ENCODE measurements at places on chromosomes 16 and 17. TPM values are rescaled to one million over a fixed set of nuclear protein-coding genes. Genes with fewer than 3 reads are reported as not detected.

DNA sequence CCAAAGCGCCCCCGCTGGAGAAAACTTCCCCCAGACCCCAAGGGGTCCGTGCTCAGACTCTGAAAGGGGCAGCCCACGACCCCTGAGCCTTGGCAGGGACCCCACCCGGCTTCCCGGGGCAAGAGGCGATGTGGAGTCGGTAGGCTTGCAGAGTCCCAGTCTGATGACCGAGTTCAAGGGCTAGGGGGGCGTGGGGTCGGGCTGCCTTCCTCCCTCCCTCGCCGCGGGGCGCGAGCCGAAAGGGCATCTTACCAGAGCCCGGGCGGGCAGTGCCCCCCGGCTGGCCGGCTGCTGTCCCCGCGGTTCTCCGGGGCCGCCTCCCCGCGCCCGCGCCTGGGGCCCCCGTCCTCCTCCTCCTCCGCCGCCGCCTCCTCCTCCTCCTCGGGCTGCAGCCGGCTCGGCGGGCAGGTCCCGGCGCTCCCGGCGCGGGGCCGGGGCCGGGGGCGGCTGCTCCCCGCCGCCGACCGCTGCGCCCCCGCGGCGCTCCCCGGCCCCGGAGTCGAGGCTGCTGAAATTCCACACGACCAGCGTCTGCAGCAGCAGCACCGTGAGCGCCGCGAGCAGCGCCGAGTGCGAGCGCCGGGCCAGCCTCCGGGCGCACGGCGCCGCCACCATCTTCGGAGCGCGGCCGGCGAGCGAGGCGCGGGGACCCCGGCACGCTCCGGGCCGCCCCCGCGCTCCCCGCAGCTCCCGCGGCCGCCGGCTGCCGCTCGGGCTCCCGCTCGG is 415 bp downstream of the XYLT1 start:
- peaks cover 51% of the 10 kb centered on the region for H3K4me1 ChIP-seq
- H3K27ac ChIP-seq, result peak overlapping the region; percentile 61
- peaks cover 2% of the 10 kb centered on the region for H3K27me3 ChIP-seq
- peaks cover 2% of the 10 kb centered on the region for H3K36me3 ChIP-seq

DNA sequence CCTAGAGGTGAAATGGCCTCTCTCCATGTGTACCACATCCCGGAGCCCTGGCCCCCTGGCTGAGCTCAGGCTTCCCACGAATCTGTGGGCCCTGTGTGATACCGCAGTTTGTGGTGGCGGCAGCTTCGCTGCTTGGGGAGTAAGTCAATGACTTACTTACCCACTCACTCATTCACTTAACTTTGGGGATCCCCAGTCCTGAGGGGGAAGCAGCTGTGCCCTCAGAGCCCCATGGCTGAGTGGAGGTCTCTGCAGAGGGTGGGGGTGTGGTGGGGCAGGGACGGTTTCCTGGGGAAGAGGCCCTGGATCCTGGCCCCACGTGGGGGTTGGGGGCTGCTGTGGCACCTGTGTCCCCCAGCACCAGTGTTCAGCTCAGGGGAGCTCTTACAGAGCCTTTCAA is 13.2 kb downstream of the KCNJ12 start:
- H3K27ac ChIP-seq, result no peak overlapping the region
- no peaks in the 10 kb centered on the region for H3K36me3 ChIP-seq
- DNase-seq, result peak; percentile 17
- no peak overlapping the region for H3K4me3 ChIP-seq

DNA sequence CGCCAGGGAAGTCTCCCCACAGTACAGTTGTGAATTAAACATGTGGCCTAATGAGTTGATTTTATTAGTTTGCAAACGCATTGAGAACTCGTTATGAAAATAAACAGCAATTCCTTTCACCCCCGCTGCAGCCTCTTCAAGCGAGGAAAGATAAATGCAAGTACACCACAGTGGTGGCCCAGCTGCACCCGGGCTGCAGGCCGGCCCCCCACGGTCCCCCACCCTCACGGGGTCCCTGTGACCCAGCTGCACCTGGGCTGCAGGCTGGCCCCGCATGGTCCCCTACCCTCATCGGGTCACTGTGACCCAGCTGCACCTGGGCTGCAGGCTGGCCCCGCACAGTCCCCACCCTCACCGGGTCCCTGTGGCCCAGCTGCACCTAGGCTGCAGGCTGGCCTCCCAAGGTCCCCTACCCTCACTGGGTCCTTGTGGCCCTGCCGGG is 32.2 kb downstream of the SDK2 start:
- DNase-seq, result no peak
- H3K27ac ChIP-seq, result no peak overlapping the region
- no peaks in the 10 kb centered on the region for H3K36me3 ChIP-seq
- H3K4me3 ChIP-seq, result no peak overlapping the region
- no peaks in the 10 kb centered on the region for H3K27me3 ChIP-seq

DNA sequence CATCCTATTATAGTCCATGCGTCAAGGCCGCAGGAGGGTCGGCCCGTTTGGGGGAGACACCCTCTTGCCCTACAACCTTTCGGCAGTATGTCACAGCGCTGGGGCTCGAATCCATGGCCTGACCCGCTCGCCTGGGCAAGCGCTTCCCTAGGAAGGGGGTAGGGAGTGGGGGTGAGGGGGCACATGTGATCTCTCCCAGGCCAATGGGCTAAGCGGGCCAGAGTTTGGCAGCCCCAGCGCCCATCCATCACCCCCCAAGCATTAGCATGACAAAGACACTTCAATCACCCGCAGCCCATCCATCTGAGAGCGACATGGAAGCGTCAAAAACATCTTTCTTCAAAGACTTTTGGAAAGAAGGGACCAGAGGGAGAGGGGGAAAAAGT is at the start of gene HOXB1:
TSS of gene HOXB1 (minus strand) at position 125 of the 386 bp plus-strand sequence. CDS start at position 18, 107 bp downstream.
- H3K4me1 ChIP-seq, result peaks cover 10% of the 10 kb centered on the region
- no peak within 1 kb of the TSS for H3K27ac ChIP-seq
- no peak for DNase-seq
- H3K36me3 ChIP-seq, result no peaks in the 10 kb centered on the region

- peaks cover 6% of the 10 kb centered on the region for H3K36me3 ChIP-seq
- H3K27ac ChIP-seq, result peak overlapping the region; percentile 91
- H3K4me1 ChIP-seq, result peaks cover 57% of the 10 kb centered on the region
Measured at GRCh38 chr16:70428178-70428998, 10.5 kb downstream of the ST3GAL2 start.

DNA sequence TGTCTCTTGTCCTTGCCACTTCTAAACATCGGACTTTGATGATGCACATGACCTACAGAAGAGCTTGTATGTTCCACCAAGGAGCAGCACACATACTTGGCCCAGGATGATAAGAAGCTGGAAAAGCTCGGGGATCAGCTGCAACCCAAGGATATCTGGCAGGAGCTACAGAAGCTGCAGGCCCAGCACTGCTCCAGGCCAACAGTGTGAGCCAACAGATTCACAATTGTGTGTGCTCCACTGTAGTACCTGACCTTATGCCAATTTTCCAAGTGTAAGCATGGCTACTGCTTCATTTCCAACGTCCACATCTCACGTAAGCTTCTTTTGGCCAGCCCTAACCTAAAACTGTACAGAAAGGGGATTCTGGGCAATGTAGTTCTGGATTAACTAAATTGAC is 83.4 kb downstream of the COX10 start:
- H3K27me3 ChIP-seq, result no peaks in the 10 kb centered on the region
- no peak overlapping the region for H3K27ac ChIP-seq
- no peak overlapping the region for H3K4me3 ChIP-seq
- peaks cover 18% of the 10 kb centered on the region for H3K36me3 ChIP-seq

DNA sequence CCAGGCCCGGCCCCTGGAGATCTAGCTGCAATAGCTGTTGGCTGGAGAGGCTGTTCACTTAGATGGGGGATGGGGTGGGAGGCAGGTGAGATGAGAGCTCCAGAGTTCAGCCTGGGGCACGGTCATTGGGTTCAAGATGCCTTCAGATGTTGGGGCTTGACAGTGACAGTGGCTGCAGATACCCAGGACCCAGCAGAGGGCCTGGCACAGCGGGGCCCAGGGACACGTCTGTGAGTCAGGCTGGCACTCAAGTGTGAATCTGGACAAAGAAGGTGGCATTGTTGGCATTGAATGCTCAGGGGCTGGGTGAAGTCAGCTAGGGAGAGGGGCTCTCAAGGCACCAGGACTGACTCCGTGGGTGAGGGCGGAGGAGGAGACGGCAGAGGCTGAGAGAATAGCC is 328.1 kb downstream of the SEC14L1 start:
- no peaks in the 10 kb centered on the region for H3K27me3 ChIP-seq
- H3K27ac ChIP-seq, result peak overlapping the region; percentile 87
- no peak for DNase-seq
- H3K4me1 ChIP-seq, result peaks cover 91% of the 10 kb centered on the region

DNA sequence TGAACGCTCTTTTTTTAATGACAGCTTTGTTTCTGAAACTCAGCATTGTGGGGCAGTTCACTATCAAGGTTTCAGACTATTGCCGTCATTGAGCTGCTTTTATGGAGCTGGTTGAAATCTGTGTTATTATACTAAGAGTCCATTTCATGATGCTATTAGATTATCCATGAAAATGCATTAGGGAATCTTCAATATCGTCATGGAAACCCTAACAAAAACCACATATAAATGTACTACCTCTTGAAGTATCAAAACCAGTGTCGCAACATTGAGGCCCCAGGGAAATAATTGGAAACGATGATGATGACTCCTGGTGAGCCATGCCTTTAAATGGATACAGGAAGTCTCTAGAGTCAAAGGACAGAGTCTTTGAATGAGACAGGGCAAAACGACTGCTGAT is 231.6 kb upstream of the CPHXL start:
- H3K27ac ChIP-seq, result no peak overlapping the region

DNA sequence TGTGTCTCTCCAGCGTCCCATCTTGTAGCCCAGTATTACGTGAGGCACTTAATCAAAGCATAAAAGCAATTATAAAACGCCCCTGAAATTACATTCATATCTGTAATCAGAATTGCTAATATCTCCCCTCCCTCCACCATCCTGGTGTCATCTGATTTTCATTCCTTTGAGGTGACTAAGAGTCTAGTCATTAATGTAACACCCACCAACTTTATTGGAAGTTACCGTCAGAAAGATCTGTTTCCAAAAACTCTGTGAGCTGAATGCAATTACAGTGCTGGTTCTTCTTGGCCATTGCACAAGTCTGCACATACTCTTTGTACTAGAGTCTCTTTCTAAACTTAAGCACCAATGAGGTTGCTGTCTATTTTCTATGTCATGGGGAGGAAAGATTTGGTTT is 12.5 kb upstream of the MAF start:
- no peak overlapping the region for H3K4me3 ChIP-seq
- DNase-seq, result no peak
- no peak overlapping the region for H3K27ac ChIP-seq
- H3K36me3 ChIP-seq, result no peaks in the 10 kb centered on the region
- peaks cover 6% of the 10 kb centered on the region for H3K4me1 ChIP-seq
- H3K27me3 ChIP-seq, result peaks cover 14% of the 10 kb centered on the region

DNA sequence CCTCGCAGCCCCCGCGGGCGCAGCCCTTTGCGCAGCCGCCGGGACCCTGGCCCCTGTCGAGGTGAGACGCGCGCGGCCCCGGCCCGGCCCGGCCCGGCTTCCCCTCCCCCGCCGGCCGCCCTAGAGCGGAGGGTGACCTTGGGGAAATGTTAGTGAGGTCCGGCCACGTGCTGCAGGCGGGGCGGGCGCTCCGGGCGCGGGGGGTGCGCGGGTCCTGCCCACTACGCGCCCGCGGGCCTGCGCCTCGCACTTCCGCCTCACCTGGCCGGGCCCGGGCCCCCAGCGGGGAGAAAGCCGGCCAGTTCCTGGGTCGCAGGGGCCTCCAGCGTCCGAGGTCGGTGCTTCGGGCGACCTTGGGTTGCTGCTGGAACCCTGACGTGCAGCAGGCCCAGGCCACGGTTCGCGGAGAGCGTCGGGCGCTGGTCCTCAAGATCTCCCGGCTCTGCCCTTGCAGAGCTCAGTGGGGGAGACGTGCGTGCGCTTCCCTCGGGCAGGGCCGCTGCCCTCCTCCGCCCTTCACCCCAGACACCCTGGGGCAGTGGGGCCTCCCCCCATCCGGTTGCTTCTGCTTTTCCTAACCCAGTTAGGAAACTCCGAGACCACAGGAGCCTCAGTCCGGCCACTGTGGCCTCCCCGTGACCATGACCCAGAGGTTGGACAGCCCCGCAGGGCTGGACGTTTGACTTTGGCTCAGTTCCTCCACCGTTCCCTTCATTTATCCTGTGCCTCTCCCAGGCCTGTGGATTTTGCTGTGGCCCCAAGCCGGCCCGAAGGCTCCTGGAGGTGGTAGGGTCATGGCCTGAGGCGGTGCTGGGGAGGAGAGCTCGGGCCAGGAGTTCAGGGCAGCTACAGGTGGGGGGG is 791 bp downstream of the MCRIP2 start:
- H3K36me3 ChIP-seq, result peaks cover 7% of the 10 kb centered on the region
- H3K4me1 ChIP-seq, result peaks cover 19% of the 10 kb centered on the region
- DNase-seq, result peak; percentile 47
- peak overlapping the region; percentile 78 for H3K4me3 ChIP-seq
- H3K27ac ChIP-seq, result peak overlapping the region; percentile 48

- peaks cover 1% of the 10 kb centered on the region for H3K27me3 ChIP-seq
- H3K4me1 ChIP-seq, result no peaks in the 10 kb centered on the region
- H3K27ac ChIP-seq, result no peak within 1 kb of the TSS
- peak; percentile 51 for DNase-seq
Measured at GRCh38 chr16:2816751-2817339, at the start of gene PRSS21. TSS of gene PRSS21 (plus strand) at chr16:2817237. CDS start at chr16:2817269, 32 bp downstream.

DNA sequence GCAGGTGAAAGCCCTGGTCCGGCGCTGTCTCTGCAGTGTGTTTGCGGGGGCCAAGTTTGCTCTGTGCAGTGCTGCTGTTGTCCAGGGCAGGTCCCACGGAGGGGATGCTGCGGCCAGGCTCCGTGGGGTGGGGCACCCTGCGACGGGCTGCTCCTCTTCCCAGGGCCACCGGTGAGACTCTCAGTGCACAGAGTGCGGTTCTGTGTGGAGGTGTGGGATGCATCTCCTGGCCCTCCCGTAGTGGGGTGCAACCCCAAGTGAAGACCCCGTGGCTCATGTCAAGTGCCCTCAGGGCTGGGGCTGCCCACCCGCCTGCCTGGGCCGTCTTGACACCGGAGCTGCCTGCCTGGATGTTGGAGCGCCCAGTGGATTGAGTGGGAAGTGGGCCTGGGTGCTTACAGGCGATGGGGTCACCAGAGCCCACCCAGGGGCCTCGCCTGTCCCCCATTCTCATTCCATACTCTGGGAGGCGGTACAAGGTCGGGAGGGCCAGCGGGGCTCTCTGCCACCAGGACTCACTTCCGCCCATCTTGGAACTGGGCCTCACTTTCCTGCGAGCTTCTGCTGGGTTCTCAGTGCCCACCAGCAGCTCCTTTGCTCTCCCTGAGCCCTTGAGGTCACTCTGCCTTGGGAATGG is 119.9 kb downstream of the BANP start:
- no peaks in the 10 kb centered on the region for H3K4me1 ChIP-seq
- DNase-seq, result no peak
- peaks cover 6% of the 10 kb centered on the region for H3K36me3 ChIP-seq
- H3K27ac ChIP-seq, result no peak overlapping the region
- no peaks in the 10 kb centered on the region for H3K27me3 ChIP-seq

- H3K27me3 ChIP-seq, result no peaks in the 10 kb centered on the region
- H3K27ac ChIP-seq, result no peak overlapping the region
- H3K4me1 ChIP-seq, result no peaks in the 10 kb centered on the region
- no peaks in the 10 kb centered on the region for H3K36me3 ChIP-seq
Measured at GRCh38 chr17:80025796-80026195, 9.9 kb downstream of the TBC1D16 start.

GRCh38 chr16:88118376-88118775 is 167.1 kb downstream of the BANP start:
- no peak overlapping the region for H3K4me3 ChIP-seq
- DNase-seq, result no peak
- H3K4me1 ChIP-seq, result no peaks in the 10 kb centered on the region
- no peak overlapping the region for H3K27ac ChIP-seq
- no peaks in the 10 kb centered on the region for H3K36me3 ChIP-seq

The TAC4 gene
- not detected for total RNA-seq

The PDILT gene
- not detected for total RNA-seq

The FNDC8 gene
- total RNA-seq, result not detected

The GAS2L2 gene
- total RNA-seq, result 0.27 TPM

The SMPD3 gene
- 0.63 TPM for total RNA-seq

The RGS9 gene
- 1.3 TPM for total RNA-seq
